GM04504 (cell line): ENCODE measurements at places on chromosomes 11 and 22.

DNA sequence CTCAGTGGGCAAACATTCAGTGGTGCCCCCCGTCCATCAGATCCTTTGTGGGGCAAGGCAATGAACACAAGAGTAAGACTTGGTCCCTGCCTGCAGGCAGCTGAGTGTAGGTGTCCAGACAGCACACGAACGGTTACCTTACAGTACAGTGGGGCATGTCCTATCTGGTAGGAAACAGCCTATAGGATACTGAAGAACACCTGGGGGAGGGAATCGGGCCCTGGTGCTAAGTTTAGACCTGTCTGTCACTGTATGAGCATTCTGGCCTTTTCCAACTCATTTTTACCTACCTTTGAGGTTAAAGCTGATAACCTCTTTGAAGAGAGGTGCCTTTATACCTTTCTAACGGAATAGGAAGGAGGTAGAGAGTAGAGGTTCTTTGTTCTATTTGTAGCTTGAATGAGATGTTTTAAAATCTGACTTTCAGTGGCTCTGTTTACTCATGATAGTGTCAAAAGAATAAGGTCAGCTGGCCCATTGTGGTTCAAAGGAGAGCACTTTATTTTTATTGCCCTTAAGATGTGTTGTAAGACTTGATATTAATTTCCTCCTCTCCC lies 8.9 kb downstream of the ZNRF3 start:
- no peak for DNase-seq

DNA sequence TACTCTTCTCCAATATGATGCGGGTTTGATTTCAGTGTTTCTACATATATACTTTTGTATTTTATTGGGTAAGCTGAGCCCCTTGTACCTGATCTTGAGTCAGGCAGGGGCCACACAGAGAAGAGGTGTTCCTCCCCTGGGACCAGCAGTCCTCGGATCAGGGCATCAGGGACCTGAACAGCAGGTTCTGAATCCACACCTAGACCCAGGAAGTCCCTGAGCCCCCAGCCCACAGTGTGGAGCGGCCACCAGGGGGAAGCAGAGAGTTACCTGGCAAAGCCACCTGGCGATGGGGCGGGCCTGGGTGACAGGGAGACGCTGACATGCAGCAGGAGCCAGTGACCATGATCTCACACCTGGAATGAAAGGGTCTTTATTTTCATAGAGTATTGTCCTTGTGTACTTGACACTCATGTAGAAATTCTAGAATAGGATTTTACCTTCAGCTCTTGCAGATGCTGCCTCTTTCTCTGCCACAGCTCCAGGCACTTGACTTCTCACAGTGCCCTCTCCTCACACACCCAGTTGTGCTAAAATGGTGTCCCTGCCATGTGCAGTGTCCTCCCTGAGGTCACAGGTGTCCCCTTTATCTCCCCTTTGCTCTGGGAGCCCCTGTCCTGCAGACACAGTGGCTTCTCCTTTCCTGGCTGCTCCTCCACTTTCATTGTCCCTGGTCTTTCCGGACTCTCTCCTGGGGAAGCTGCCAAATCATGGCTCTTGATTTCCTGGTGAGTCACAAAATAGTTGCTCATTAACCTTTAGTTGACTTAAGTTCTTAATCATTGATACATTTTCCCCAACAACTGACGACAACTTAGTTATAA lies 48.5 kb downstream of the GGTLC2 start:
- peak; percentile 21 for DNase-seq

GRCh38 chr11:16924826-16925560 lies 89.2 kb downstream of the PLEKHA7 start:
- DNase-seq, result peak; percentile 6

DNA sequence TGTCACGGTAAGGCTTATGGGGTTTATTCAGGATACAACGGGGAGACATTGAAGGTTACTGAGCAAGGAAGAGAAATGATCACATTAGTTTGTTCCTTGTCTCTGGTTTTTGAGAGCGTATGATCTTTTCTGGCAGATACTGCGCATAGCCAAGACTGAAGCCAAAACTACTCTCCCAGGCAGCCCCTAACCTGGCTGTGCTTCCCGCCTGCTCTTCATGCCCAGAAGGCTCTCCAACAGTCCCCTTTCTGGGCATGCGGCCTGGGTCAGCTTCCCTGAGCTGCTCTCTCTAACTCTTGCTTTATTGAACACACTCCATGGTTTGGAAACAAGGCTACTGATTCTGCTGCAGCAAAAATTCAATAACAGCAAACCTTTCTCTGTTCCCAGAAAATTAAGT lies 306.6 kb downstream of the BUD13 start:
- no peak for DNase-seq

DNA sequence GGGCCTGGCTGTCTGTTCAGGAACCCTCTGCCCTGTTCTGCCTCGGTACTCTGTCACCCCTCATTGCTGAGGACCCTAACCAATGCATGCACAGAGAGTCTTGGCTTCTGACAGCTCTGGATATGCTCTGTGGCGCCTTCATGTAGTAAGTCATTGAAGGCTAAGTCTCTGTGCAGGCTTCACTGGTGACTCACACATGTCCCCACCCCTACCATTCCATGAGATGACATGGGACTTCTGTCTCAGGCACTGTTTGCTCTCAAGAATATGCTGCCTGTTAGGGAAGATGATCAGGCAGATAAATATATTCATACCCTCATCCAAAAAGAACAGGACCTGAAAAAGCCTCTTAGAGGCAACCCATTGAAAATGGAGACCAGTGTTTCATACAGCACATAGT lies 43.6 kb upstream of the HORMAD2 start:
- DNase-seq, result no peak

DNA sequence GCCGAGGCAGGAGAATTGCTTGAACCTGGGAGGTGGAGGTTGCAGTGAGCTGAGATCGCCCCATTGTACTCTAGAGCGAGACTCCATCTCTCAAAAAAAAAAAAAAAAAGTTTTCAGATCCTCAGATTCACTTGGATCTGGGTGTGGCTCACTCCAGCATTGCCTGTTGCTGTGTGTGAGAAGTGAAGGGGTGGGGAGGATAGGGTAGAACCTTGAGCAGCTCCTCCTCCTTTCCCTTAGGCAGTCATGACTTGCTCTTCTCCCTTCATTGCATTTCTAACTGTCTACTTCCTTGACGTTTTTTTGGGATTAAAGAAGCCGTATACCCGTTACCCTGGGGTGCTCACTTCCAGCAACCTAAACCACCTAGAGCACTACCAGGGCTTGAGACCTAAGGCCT lies 63.1 kb upstream of the YWHAH start:
- no peak for DNase-seq

DNA sequence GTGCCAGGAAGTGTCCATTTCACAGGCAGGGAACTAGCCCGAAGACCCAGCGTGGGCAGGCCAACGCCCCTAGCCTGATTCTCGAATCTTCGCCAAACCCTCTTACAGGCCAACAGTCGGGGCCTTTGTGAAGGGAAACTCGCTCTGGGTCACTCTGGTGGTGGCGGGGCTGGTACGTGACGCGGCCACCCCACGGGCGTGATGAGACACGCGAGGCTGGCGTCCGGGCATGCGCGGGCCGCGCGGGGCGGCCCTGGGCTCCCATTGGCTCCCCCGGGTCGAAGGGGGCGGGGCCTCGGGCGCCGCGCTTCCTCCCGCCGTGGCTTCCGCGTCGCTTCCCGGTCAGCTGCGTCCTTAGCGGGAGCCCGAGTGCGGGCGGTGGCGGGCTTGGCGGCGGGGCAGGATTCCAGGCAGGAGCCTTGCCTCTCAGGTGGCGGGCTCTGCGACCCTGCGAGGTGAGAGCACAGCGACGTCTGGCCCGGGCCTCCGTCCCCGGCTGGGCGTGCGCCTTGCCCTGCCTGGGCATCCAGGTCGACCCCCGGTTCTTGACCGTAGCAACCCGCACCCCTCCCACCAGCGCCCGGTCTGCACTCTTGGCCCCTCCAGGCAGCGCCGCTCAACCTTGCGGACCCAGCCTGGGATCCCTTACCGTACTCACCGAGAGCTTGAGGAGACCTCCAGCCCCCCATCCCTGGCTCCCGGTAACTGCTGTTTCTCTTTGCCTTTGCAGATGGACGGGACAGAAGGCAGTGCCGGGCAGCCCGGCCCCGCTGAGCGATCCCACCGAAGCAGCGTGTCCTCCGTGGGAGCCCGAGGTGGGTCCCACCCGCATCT lies at the start of gene FRMD8:
Gene FRMD8, plus strand, starts transcription at position 331 of the 834 bp plus-strand sequence. Its CDS starts 400 bp downstream, at position 731.
- DNase-seq, result peak; percentile 78

- DNase-seq, result no peak
Measured at GRCh38 chr11:73114835-73115220, 27.3 kb downstream of the FCHSD2 start.

DNA sequence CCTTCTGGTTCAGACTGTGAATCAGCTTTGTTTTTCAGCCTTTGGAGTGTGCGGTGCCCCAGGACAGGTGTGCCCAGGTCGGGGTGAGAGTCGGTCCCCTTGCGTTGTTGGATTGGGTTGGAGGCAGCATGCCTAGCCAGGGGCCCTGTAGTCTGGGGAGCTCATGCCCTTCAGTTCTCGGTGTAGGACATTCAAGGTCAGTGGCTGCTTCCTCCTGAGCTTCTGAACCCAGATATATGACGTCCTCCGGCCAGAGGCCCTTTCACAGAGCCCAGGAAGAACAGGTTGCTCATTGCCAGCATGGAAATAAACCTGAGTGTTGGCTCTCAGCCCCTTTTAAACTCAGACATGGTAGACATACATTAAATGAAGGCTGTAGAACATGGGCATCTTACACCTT lies 2.7 kb downstream of the CSRP3 start:
- DNase-seq, result no peak

DNA sequence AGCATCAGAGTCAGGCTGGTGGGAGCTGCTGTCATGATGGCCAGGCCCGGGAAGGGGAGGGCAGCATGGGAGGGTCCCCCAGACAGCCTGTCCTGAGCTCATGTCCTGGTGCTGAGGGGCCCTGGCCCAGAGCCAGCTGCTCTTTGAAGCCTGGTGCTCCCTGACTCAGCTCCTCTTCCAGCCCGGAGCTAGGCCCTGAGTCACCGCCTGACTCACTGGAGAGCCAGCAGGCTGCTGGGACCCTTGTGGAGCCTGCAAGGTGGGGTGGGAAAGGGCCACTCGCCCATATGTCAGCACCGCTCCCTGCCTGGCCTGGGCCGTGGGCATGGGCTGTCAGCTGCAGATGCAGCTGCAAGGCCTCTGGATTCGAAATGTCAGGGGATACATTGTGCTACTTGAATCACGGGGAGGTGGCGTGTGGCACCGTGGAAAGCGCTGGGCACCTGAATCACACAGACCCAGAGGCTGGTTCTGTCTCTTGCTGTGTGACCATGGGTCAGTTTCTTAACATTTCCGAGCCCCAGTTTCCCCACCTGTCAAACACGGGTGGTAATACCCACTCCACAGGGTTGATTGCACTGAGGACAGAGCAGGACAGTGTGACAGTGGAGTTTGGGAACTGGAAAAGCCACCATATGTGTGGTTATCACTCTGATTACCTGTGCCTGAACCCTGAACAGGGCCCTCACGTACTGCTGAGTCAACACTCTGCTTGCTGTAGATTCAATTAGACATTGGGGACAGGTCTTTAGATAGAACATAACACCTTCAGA lies 4.4 kb downstream of the CACNA1I start:
- DNase-seq, result peak; percentile 53

DNA sequence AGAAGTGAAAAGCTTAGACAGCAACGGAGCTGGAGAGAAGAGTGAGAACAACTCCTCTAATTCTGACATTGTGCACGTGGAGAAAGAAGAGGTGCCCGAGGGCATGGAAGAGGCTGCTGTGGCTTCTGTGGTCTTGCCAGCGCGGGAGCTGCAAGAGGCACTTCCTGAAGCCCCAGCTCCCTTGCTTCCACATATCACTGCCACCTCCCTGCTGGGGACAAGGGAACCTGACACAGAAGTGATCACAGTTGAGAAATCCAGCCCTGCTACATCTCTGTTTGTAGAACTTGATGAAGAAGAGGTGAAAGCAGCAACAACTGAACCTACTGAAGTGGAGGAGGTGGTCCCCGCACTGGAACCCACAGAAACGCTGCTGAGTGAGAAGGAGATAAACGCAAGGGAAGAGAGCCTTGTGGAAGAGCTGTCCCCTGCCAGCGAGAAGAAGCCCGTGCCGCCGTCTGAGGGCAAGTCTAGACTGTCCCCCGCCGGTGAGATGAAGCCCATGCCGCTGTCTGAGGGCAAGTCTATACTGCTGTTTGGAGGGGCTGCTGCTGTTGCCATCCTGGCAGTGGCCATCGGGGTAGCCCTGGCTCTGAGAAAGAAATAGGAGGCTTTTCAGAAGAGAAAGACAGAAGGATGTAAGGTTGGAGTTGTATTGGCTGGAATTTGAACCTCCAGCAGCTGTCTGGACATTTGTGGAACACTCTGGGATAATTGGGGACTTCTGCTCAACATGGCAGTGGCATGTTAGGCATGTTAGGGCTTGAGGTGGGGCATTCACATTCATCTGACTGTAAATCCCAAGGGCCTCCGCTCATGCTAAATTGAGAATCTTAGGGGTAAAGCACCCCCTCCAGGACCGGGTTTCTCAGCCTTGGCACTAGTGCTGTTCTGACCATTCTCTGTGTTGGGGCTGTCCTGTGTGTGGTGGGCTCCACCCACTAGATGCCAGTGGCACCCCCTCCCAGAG lies 47.1 kb downstream of the BID start:
- no peak for DNase-seq

DNA sequence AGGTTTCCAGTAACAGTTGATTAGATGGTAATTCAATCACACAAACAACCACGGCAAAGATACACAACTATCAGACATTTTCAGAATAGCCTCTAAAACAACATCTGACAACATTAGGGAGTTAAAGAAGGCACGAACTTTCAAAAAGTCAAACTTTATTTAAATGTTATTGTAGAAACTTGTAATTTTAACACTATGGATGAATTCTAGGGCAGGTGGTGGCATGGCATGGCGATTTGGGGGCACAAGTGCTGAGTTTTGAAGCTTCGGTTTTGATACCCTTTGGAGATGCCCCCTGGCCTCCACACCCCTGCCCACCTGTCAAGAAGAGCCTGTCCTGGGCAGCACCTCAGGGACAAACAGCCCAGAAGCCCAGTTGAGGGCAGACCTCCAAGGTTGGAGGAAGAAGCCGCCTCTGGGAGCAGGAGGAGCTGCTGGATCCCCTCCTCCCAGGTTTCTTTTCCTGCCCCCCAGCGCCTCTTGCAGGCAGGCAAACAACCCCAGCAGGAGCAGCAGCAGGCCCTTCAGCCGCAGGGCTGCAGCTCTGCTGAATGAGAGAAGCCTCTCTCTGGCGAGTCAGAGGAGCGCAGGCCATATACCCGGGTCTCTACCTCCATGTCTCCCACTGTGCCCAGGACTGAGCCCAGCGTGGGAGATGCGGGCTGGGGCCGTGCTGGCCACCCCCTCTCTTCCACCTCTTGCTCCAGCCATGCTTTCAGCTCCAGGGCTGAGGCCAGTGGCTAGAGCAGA lies 102.1 kb upstream of the IGLL5 start:
- no peak for DNase-seq

DNA sequence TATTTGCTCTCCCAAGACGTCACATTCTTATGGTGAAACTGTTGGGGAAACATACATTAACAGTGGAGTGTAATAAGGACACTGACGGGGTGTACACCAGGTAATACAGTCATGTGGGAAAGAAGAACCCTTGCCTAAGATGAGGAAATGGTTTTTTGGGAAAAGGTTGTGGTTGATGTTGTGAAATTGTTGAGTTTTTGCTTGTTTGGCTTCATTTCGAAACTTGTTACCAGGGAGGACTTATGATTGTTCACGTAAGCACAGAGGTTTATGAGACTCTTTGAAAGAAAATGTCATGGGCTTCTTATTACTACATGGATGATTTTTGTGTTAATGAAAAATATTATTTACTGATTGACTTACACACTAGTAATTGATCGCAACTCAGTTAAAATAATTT lies 16.8 kb downstream of the ANO3 start:
- DNase-seq, result no peak
